ENCODE measurements at places on chromosomes 1 and 21.

DNA sequence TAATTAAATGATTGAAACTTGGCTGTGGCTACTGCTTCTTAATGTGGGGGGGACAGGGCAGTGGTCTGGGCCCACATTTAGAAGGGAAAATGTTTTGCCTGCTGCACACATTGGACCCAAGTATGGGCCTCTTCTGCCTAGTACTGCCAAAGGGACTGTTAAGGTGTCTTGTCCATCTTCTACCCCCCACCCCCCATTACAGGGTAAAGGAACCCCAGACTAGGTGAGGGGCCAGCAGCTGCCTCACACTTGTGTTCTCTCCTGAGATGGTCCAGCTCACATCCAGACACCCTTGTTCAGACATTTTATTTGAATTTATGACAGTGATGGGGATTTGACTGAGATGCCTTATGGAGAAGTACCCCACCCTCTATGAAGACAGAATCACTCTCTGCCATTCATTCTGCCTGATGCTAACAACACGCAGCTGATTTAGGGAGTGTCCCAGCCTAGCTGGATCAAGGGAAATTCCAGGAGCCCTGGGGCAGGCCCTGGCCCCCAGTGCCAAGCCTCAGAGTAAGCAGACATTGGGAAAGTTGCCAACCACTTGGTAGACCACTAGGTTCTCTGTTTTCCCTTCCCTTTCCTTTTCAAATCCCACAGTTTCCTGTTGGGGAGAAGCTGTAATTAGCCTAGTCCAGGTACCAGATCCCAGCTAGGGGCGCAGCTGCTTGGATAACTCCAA, 42.1 kb downstream of the YARS1 start:
- DNase-seq, result no peak

DNA sequence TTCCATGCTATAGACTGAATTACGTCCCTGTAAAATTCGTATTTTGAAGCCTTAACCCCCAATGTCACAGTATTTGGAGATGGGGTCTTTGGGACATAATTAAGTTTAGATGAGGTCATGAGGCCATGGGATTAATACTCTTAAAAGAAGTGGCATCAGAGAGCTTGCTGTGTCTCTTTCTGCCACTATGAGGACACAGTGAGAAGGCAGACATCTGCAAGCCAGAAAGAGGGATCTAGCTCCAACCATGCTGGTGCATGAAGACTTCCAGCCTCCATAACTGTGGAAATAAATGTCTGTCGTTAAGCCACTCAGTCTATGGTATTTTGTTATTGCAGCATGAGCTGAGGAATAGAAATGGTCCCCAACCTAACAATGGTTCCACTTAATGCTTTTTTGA, 99.0 kb downstream of the LTN1 start:
- no peak for DNase-seq

DNA sequence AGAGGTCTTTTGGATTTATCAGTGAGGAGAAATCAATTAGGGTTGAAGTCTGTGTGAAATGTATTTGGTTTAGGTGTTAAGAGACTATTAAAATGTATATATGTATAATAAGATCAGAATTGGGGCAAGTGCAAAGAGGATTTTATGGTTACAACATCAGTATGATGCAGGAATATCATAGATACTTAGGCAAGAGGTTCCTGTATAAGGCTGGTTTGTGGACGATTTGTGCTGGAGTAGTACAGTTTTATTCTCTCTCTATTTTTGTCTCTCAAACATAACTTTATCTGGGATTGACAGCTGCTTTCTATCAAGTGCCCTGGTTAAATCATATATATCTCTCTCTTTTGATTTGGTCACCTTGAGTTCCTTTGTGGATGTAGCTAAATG, 142.5 kb downstream of the CTH start:
- no peak for DNase-seq

DNA sequence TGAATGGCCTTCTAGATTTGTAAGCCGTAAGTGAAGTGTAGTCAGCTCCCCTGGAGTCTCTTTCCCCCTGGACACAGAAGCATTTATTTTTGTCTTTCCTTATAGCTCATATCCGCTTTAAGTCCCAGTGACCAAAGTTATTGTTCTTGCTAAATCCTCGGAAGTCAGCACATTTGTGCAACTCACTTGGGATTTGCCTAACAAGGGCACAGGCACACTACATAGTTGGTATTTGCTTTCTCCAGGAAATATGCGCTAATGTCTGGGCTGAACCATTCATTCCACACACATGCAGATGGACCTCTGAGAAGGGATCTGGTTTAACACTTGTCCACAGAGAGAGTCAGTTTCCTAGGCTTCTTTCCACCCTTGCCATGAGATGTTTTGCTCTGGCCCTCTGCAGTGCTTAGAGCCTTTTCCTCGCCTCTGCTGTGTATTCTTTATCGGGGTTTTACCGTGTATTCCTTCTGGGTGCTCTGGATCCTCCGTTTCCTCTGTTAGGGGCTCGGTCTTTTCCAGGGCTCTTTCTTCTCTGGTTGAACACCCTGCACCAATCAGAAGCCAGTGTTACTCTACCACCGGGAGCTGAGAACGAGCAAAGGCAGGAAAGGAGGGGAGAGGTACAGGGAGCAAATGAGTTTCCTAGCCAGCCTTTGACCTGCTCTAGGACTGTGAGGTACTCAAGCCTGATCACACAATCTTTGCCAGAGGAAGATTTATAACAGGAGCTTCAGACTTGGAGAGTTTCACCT, 72.4 kb downstream of the ABCA4 start:
- no peak for DNase-seq

DNA sequence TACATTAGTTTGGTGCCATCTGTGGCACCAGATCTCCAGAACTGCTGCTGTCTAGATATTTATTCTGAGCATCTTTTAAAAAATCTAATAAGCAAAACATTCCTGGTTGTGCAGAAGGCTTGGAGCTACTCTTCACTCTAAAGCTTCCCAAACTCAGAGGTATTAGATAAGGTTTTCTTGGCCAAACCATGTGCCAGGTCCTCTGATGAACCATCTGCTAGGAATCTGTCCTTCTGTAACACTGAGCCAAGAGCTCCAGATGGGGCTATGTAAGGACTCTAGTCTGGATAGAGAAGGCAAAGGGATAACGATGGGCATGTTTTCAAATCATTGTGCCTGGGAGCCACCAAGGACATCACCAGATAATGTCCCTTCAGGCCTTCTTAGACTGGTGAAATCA, 410.6 kb downstream of the NTNG1 start:
- DNase-seq, result no peak

- DNase-seq, result no peak
Observed at GRCh38 chr1:116952738-116953275, 43.1 kb downstream of the PTGFRN start.

GRCh38 chr1:222948079-222948478, 133.2 kb downstream of the DISP1 start:
- DNase-seq, result no peak

DNA sequence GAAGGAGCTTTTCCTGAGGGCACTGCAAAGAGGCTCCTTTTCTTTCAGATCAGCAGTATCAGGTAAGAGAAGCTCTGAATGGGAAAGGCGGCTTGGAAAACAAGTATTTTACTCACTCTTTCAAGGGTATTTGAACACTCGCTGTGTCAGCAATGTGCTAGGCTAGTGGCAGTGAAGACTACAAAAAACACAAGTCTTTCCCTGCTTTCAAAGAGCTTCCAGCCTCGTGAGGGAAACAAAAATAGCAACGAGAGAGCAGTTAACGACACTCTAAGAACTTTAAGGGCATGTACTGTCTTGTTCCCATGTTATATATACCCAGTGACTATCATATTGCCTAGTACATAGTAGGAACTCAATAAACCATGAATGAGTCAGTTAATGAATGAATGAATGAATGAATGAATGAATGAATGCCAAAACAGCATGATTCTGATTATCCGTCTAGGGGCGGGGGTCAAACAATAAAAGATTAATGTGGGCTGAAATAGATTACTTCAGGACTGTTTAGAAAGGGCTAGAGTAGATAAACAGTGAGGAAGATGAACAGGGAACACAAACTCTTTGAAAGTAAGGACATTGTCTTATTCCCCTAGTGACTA, 14.2 kb upstream of the MCOLN3 start:
- no peak for DNase-seq

- no peak for DNase-seq
Observed at GRCh38 chr1:71413441-71414175, 332.8 kb upstream of the ZRANB2 start.

DNA sequence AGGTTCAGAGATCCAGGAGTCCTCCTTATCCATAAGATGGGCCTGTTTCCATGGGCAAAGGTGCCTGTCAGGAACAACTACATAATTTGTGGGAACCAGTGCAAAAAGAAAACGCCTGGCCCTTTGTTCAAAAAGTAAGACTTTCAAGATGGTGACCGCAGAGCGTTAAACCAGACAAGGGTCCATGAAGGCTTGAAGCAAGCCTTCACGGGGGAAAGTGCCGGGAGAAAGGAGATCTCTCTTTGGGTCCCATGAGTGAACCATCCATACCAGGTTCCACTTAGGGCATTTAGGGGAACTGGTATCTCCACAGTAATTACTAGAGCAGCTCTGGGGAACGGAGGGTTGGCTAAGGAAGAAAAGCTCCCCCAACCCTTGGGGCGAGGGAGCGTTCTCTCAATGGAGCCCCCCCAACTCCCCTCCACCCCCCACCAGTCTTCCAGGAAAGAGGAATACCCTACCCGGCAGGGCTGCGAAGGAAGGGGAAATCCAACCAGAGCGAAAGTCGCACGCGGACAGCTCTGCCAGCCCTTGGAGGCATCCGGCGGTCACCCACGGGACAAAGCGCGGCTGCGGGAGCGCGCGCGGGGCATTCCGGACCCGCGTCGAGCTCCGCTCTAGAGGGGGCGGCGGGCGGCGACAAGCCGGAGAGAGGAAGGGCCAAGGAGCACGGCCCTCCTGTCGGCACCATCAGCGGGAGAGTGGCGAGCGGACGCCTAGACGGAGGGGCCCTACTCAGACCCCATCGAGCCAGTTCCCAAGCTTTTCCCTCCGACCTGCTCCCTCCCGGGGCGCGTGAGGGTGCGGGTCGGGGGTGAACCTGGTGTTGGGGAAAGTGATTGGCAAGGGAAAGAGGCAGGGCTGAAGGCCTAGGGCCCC, 687 bp upstream of the RASSF5 start:
- no peak for DNase-seq

- no peak for DNase-seq
Observed at GRCh38 chr21:37172646-37173045, 94.5 kb downstream of the VPS26C start.

GRCh38 chr1:7463526-7463925, 307.6 kb upstream of the VAMP3 start:
- DNase-seq, result no peak

- DNase-seq, result no peak
Observed at GRCh38 chr1:217456261-217456660, 174.6 kb downstream of the GPATCH2 start.

DNA sequence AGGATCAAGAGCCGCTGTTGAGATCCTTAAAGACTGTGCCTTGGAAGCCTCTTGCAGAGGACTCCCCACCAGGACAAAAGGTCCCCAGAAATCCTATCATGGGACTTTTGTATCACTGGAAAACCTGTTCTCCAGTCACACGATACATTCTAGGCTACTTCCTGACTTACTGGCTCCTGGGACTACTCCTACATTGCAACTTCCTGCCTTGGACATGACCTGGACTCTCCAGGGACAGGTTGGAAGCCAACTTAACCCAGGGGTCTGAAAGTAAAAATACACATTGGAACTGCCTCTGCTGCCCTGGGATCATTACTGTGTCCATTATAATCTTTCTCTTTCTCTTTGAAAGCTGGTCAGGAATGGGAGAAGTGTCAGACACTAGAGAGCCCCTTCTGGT, 9.9 kb downstream of the PIGV start:
- DNase-seq, result no peak

DNA sequence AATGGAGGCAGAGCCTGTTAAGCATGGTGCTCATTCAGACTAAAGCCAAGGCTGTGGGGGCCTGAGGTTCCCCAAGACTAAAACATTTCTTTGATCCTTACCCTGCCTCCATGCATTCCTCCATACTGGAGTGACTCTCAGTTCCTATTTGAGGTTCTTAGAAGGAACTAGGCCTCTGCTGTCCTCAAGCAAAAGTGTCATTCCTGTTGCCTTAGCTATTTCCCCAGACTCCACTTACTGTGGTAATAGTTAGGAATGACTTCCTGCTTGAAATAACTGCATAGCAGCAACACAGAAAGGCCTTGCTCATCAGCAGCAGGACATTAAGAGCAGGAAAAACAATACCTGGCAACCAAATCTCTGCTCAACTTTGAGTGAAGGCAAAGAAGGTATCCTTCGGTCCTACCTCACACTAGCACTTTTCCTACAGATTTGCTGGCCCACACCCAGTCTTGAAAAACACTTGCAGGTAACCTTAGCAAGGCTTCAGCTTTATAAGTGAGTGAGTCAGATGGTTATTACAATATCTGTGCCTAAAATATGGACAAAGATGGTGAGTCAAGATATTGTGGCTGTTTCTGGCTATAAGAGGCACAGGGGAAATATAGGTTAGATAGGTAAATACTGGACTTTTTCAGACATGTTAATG, 14.8 kb downstream of the LRRC41 start:
- no peak for DNase-seq

- no peak for DNase-seq
Observed at GRCh38 chr1:197735461-197735860, 39.8 kb downstream of the DENND1B start.
